ENCODE measurements at places on chromosomes 1 and 21.

DNA sequence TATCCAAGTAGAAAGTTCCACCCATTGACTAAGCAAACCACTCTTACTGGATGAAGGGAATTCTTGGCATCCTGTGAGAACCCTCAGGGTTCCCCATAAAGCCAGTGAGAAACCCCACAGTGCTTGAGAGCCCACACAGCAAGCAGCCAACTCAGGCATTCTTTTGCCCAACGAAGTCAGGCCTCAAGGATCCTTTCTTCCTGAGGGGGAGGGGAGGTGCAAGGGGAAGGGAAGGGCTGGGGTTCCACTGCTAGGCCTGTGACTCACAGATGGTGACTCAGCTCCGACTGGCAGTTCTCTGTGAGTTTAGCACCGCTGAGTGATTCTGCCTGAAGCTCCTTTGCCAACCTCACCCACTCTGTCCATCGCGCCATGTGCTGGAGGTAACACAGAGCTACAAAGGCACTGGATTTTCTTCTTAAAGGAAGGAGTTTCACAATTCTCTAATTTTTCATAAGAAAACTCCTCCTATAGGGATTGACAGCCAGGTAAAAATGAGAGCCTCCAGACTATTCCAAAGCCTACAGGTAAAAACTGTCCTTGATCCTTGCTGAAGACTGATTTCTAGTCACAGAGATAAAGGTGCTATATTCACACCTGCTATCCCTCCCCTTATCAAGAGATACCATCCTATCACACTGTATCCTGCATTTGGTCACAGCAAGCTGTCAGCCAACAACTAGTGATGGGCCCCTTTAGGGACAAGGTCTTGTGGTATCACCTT lies 4.8 kb downstream of the ENO1 start:
- peak; percentile 60 for DNase-seq

- no peak for DNase-seq
Observed at GRCh38 chr1:162151900-162152829, 82.7 kb downstream of the NOS1AP start.

GRCh38 chr1:59410457-59410856 lies 113.6 kb downstream of the FGGY start:
- DNase-seq, result no peak

- no peak for DNase-seq
Observed at GRCh38 chr1:27343639-27344025, 1.8 kb downstream of the SYTL1 start.

- no peak for DNase-seq
Observed at GRCh38 chr1:106780066-106780465, 276.4 kb upstream of the PRMT6 start.

DNA sequence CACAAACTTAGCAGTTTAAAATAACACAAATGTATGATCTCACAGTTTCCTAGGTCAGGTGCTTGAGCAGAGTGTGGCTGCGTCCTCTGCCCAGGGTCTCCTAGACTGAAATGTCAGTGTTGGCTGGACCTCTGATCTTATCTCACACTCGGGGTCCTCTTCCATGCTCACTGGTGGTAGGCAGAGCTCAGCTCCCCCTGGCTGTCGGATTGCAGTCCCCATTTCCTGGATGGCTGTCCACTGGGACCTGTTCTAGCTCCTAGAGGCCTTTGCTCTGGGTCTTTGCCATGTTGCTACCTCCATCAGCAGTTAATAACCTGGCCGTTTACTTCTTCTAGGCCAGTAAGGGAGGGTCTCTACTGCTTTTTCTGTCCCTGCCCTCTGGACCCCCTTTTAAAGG lies 107.5 kb downstream of the PCNX2 start:
- DNase-seq, result no peak

DNA sequence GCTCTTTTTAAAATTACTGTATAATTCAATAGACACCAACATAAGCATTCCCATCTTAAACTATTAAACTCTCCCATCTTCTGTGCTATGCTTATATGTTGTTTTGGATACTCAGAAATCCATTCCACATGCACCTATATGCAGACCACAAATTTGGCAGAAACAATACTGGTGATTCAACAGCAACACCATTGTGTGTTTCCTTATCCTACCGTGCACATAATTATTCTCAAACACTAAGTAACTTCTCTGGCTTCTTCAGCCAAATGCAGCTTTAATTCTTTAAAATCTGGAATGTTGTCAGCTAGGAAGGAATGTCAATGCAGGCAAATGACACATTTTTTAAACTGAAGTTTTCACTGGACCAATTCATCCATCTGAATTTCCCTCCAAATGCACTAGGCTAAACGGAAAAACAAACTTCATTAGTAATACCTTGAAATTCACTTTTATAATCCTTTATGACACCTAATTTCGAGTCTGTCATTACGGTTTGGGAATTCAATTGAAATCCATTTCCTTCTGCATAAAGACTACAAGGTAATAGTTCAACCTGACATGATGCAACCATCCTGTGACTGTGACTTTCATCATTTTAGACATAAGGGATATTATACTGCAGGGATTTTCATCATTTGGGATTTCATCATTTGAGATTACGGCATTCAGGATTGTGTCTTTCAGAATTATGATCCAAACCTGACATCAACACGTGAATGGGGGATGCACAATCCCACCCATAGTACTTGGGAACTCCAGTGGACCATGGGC lies 308.5 kb downstream of the LTN1 start:
- no peak for DNase-seq

- DNase-seq, result no peak
Observed at GRCh38 chr21:42248241-42248640, 29.3 kb downstream of the ABCG1 start.

DNA sequence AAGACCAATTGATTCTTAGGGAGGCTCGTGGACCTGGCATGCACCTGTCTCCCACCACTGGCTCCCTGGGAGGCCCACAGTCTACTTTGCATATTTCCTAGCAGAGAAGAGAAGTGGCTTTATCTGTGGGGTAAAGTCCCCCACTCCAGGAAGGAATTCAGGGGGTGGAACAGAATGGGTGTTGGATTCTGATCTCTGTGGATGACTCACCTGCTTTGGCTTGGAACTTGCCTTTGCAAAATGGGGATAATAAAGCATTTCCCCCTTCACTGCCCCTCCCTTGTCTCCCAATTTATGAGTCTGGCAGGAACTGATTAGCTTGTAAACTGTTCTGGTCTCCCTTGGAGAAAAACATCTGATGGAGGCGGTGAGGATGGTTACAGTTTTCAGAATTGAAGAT lies 21.2 kb upstream of the OTUD3 start:
- DNase-seq, result no peak

GRCh38 chr1:245258271-245258920 lies 103.6 kb downstream of the KIF26B start:
- DNase-seq, result no peak

DNA sequence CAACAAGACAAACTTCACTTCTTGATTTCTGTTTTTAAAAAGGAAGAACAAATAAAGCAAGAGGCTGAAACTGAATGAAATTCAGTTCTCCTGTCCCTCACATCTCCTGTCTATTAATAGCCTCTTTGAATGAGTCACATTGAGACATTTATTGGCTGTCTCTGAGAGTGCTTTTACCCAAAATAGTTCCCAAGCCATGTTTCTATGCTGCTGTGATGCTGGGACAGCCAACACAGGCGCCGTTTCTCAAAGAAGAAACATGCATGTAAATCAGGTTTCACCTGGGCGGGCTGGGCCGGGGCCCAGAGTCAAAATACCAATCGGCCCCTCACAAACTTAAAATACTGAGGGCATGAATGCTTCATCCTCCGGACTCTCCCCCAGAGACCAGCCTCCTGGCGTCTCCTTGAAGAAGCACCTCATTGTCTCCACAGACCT lies 105.2 kb downstream of the EDEM3 start:
- no peak for DNase-seq

DNA sequence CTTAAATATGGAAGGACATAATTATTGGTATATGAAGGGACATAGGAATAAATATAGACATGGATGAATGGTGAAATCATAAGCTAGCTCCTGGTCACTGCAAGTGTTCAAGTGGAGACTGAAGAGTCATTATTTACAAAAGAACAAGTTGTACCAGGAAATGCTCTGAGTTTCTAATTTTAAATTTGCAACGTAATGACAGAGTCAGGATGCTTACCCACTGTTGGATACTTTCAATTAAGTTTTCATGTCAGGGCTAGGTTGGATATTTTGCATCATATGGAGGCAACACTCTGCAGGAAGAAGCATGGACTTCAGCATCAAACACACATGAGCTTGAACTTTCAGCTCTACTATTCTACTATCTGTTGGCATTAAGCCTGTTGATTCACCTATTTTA lies 499.6 kb upstream of the C1orf87 start:
- DNase-seq, result no peak

DNA sequence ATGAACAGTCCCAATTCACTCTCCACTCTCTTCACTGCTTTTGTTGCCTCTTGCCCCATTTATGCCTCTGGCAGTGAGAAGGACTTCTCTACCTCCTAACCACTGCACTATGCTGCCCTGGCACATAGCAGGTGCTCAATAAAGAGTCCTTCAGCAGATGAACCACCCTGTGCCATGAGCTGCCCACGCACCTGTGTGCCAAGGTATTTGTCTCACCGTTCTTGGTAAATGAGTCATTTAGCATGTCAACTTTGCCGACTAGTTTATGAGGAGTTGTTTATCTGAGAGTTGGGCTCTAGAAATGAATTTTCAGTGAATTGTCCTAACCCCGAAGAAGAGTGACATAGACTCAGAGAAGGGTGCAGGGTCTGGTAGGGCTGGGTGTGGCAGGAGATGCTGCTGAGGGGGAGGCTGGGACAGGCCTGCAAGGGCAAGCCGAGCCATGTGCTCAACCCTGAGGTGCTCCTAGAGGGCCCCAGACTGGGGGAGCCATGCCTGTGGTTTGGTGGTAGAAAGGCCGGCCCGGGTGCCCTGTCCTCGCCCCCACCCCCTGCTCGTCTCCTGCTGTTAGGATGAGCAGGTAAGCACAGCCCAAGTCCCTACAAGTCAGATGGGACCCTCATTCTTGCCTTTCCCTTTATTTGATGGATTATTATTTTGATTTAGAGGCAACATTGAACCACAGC lies 654.5 kb downstream of the MATN1 start:
- DNase-seq, result no peak

DNA sequence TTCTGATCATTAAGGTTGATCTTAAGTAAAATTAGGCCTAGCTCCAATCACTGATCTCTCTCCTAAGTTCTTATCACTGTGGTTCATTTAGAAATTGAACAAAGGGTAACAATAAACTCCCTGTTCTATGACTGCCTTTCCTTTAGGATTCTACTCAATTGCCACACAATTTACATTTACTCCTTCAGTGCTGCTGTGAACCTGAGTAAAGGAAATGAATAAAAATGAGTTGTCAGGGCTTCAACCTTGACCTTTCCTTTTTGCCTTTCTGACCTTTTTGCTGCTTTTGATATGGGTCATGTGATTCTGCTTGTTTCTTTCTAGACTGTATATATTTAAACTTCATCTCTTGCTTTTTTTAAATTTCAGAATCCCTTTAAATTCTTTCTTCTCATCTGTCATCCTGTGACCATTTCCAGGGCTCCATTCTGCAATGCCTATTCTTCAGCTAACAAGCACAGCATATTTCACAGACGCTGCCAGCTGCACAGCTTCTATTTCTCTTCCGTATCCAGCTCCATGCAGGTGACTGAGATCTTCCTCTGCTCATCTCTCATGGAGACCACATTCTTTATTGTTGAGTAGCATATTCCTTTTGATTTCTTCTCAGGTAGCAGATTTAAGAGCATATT lies 3.2 kb downstream of the LRRC8B start:
- no peak for DNase-seq

DNA sequence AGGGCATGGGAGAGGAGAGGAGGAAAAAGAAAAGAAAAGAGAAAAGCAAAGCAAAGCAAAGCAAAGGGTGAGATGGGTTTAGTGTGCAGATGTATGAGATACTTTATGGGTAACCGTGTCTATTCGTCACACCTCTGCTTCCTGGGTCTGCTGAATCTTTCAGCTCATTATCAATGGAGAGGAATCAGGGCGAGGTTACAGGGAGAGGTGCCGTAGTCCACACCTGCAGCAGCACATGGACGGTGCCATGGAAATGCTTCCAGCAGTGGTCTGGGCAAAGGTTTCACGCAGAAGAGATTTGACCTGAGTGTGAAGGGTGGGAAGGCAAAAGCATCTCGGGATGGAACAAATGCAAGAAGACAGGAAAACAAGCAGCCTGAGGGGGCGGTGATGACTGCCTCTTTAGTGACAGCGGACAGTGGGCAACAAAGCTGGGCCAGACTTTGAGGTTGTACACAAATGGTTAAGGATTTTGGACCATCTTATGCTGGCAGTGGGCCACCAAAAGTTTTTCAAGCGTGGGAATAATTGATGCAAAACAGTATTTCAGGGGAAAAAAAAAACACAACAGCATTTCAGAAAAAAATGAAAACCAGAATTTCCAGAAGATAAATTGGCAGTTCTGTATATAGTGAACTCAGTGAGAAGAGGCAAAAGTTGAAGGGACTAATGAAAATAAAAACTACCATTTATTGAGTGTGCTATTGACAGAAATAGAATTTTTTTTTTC lies 19.5 kb upstream of the SRP9 start:
- DNase-seq, result no peak

DNA sequence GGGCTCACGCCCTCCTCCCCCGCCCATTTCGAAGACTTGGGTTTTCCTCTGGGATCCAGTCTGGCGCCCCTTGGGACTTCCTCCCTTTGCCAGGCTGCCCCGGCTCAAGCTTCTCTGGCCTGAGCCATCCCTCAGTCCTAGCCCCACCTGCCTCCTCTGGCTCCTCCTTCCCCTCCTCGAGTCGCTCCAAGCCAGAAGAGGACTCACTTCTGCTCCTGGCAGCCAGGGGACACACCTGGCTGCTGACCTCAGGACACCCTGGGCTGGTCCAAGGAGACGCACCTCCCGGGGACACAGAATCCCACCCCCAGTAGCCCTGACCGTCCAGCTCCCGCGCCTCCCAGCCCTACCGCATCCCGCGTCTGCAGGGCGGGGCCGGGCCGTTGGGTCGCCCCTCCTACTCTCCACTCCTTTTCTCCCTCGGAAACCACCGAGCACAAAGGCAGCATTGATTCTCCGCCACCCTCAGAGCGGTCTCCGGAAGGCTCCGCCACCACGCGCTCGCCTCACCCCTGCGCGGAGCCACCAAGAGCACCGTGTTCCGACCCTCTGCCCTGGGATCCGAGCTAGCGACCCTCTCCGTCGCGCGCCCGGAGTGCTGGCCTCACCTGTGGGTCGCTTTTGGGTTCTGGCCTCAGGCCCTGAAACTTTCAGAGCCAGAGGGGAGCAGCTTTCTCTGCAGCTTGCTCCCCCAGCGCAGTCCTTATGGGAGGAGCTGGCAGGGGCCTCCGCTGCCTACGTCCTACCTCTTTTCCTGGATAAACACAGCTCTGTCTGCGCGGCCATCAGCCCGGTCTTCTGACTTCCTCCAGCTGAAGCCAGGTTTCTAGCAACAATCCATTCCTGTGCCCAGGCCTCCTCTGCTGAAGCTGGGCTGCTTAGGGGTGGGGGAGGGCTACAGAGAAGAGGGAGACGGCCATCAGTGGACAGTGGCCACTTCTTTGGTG lies at the start of gene C2CD4D:
TSS of gene C2CD4D (minus strand) at position 364 of the 947 bp plus-strand sequence. CDS start 831 bp downstream, outside the sequence.
- DNase-seq, result no peak

All from esophagus squamous epithelium (tissue), 5 donors.